ENCODE measurements at places on chromosomes 7 and 10. TPM values are rescaled to one million over a fixed set of nuclear protein-coding genes. Genes with fewer than 3 reads are reported as not detected.

GRCh38 chr7:66265566-66265965 lies 60.4 kb downstream of the TPST1 start:
- no peak for DNase-seq
- no peaks in the 10 kb centered on the region for H3K27me3 ChIP-seq
- H3K4me3 ChIP-seq, result no peak overlapping the region
- peaks cover 22% of the 10 kb centered on the region for H3K36me3 ChIP-seq
- no peaks in the 10 kb centered on the region for H3K4me1 ChIP-seq

HOXA13 gene
- total RNA-seq, result not detected

FAM25A gene
- not detected for total RNA-seq

- H3K4me3 ChIP-seq, result no peak overlapping the region
- no peaks in the 10 kb centered on the region for H3K4me1 ChIP-seq
- H3K36me3 ChIP-seq, result peaks cover 86% of the 10 kb centered on the region
- H3K27me3 ChIP-seq, result no peaks in the 10 kb centered on the region
- no peak for DNase-seq
Measured at GRCh38 chr10:131943021-131943814, 38.5 kb downstream of the BNIP3 start.

GRCh38 chr10:116487522-116488430 lies 58.0 kb upstream of the PNLIP start:
- no peak overlapping the region for H3K27ac ChIP-seq
- H3K27me3 ChIP-seq, result no peaks in the 10 kb centered on the region
- H3K36me3 ChIP-seq, result no peaks in the 10 kb centered on the region
- H3K4me3 ChIP-seq, result no peak overlapping the region

TDRD1 gene
- 0.33 TPM for total RNA-seq

DNA sequence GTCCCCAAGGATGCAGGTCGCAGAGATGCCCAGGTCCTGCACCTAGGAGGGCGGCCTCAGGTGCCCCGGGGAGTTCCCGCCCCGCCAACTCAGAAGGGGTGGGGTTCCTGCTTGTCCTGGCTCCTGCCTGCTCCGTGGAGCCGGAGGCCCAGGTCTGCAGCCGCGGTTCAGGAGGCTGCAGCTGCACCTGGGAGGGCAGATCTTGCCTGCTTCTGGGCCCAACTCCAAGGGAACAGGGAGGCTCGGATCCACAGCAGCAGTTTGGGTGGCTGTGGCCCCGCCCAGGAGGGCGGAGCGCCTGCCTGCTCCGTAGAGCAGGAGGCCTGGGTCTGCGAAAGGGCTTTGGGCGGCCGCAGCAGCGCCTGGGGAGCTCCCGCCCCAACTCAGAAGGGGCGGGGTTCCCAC lies 108.2 kb upstream of the EGR2 start:
- H3K4me3 ChIP-seq, result no peak overlapping the region
- H3K4me1 ChIP-seq, result no peaks in the 10 kb centered on the region
- H3K27ac ChIP-seq, result no peak overlapping the region
- DNase-seq, result no peak

GRCh38 chr10:21604651-21605050 lies 70.6 kb downstream of the MLLT10 start:
- no peak overlapping the region for H3K4me3 ChIP-seq
- H3K36me3 ChIP-seq, result peaks cover 33% of the 10 kb centered on the region
- DNase-seq, result no peak
- H3K27me3 ChIP-seq, result no peaks in the 10 kb centered on the region
- H3K27ac ChIP-seq, result no peak overlapping the region

DNAJC12 gene
- 0.31 TPM for total RNA-seq

DNA sequence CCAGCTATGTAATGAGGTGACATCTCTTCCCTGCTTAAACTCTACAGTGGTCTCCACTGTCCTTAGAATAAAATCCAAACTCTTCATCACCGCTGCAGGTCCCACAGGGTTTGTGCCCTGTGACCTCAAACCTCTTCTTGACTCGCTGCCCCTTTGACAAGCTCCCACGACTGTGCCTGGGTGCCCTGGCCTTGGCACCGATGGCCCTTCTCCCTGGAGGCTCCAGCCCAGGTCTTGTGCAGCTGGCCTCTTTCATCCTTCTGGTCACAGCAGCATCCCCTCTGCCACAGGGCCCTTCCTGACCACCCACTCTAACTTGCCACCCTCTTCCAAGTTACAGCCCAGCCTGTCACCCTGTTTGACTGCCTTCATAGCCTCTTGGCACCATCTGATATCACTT lies 108.2 kb downstream of the DLG5 start:
- no peaks in the 10 kb centered on the region for H3K36me3 ChIP-seq
- no peak for DNase-seq
- no peak overlapping the region for H3K4me3 ChIP-seq
- H3K4me1 ChIP-seq, result no peaks in the 10 kb centered on the region
- H3K27me3 ChIP-seq, result no peaks in the 10 kb centered on the region

DNA sequence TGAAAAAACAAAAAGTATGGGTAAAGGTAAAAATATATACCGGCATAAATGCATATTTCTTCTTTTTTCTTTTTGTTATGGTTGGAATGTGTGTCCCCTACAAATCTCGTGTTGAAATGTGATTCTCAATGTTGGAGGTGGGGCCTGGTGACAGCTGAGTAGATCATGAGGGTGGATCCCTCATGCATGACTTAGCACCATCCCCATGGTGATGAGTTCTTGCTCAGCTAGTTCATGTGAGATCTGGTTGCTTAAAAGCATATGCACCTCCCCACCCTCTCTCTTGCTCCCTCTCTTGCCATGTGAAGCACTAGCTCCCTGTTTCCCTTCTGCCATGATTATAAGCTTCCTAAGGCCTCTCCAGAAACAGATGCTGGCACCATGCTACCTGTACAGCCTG lies 93.3 kb downstream of the HYCC1 start:
- H3K4me1 ChIP-seq, result peaks cover 7% of the 10 kb centered on the region
- no peak overlapping the region for H3K27ac ChIP-seq
- no peaks in the 10 kb centered on the region for H3K27me3 ChIP-seq
- H3K36me3 ChIP-seq, result no peaks in the 10 kb centered on the region
- no peak overlapping the region for H3K4me3 ChIP-seq

- H3K36me3 ChIP-seq, result no peaks in the 10 kb centered on the region
- H3K27ac ChIP-seq, result no peak overlapping the region
- DNase-seq, result no peak
- peaks cover 38% of the 10 kb centered on the region for H3K4me1 ChIP-seq
- peaks cover 13% of the 10 kb centered on the region for H3K27me3 ChIP-seq
Measured at GRCh38 chr7:5591278-5591874, 167.7 kb upstream of the TNRC18 start.

NT5C3A gene
- total RNA-seq, result 37.1 TPM

LRRN3 gene
- total RNA-seq, result not detected

CHST15 gene
- total RNA-seq, result 12.1 TPM

GPR37 gene
- total RNA-seq, result not detected

COL26A1 gene
- total RNA-seq, result not detected

- no peak overlapping the region for H3K27ac ChIP-seq
- H3K36me3 ChIP-seq, result no peaks in the 10 kb centered on the region
- no peak for DNase-seq
- H3K4me3 ChIP-seq, result no peak overlapping the region
Measured at GRCh38 chr7:80450621-80451308, 61.1 kb downstream of the GNAT3 start.

TMEM130 gene
- total RNA-seq, result 0.31 TPM

DNA sequence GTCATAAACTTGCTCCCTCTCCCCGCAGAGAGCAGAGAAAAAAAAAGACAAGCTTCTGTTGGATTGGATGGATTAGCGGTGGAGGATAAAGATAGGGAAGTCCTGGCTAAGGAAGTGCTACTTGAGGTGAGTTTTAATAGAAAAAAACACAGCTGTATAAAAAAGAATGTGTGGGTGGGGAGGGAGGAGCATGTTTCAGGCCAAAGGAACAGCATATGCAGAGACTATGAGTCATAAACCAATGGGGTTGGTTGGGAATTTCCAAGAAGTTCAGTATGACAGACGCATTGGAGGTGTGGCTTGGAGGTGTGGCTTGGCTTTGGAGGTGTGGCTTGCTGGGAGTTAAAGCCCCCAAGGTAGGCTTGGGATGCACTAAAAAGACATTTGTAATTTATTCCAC lies 103.0 kb upstream of the LSM8 start:
- peak; percentile 20 for DNase-seq
- H3K4me3 ChIP-seq, result no peak overlapping the region
- H3K27ac ChIP-seq, result no peak overlapping the region
- H3K27me3 ChIP-seq, result peaks cover 2% of the 10 kb centered on the region

ELOVL3 gene
- not detected for total RNA-seq

ADAP1 gene
- total RNA-seq, result 9.4 TPM

DNA sequence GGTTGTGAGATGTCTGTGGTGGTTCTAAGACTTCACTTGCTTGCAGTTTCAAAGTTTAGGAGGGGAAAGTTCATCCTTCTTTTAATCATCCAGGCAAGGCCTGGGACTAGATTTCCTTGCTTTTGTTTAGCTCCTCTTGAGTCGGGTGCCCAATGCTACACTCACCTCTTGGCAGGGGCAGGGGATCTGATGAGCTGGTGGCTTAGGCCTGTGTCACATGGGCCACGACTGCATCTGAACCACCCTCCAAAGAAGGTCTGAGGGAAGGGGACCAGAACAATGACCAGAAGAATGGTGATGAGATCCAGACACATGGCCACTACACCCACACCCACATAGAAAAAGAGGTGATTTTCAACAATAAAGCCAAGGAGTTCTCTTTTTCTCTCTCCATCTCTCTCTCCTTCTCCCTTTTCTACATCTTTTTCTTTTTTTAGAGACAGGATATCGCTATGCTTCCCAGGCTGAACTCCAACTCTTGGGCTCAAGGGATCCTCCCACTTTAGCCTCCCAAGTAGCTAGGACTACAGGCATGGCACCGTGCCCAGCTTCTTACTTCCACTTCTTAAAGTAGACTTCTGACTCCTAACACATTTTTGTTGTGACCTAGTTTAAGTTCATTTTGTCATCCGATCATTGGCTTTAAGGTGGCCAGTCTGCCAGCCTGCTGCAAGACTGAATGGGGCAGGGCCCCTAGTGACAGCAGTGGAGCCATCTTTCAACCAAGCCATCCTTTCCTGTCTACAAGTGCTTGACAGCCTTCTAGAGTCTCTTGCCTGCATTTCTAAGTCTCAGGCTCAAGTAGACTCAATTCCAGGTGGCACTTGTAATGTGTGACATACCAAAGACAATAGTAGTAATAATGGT lies 350.9 kb downstream of the RNLS start:
- H3K27ac ChIP-seq, result no peak overlapping the region
- no peak overlapping the region for H3K4me3 ChIP-seq
- H3K27me3 ChIP-seq, result no peaks in the 10 kb centered on the region
- H3K36me3 ChIP-seq, result no peaks in the 10 kb centered on the region

- no peaks in the 10 kb centered on the region for H3K36me3 ChIP-seq
- H3K4me1 ChIP-seq, result peaks cover 3% of the 10 kb centered on the region
- no peak overlapping the region for H3K4me3 ChIP-seq
Measured at GRCh38 chr10:69237528-69238159, 17.5 kb downstream of the HKDC1 start.

PNLIPRP3 gene
- not detected for total RNA-seq

DNA sequence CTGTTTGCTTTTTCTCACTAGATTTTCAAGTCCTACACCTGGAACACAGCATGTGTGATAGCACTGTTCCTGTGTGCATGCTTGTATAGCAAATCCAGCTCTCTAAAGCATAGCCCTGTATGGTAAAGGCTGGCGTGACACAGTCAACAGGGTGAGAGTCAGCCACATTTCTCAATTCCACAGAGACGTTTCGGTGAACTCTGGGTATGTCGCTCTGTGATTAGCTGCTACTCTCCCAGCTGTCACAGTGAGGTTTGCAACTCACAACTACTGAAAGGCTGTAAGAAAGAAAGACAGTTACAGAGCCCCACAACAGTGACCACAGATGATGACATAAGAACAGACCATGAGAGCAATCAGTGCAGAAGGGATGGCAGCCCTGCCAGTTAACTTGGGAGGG lies 170.6 kb upstream of the IMMP2L start:
- no peak overlapping the region for H3K27ac ChIP-seq
- no peak overlapping the region for H3K4me3 ChIP-seq
- DNase-seq, result no peak
- H3K27me3 ChIP-seq, result peaks cover 2% of the 10 kb centered on the region

SPDYE1 gene
- total RNA-seq, result not detected

GRCh38 chr7:131346885-131347592 lies 19.4 kb downstream of the MKLN1 start:
- H3K4me3 ChIP-seq, result no peak overlapping the region
- peaks cover 42% of the 10 kb centered on the region for H3K4me1 ChIP-seq
- no peak for DNase-seq
- peaks cover 10% of the 10 kb centered on the region for H3K36me3 ChIP-seq
- H3K27ac ChIP-seq, result no peak overlapping the region

DNA sequence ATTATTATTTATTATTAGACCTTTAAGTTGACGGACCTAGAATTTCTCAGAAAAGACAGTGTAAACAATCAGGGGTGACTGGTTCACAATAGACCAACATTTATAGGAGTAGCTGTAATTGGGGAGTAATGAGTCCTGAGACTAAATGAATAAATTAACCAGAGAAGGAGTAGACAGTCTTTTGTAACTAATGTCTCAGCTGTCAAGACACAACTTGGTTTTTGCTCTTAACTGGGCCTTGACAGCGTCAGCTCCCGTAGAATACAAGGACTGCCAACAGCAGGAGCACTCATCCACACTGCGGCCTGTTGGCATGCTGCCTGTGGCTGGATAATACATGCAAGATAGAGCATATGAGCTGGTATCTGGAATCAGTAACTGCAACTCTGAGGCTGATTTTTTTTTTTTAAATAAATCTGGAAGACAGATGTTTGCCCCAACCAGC lies 123.9 kb downstream of the CACNA2D1 start:
- DNase-seq, result no peak
- H3K27me3 ChIP-seq, result no peaks in the 10 kb centered on the region
- no peaks in the 10 kb centered on the region for H3K36me3 ChIP-seq
- H3K4me3 ChIP-seq, result no peak overlapping the region

Data from activated B cell treated with CpG ODN at 0.5 μM for 24 hours (primary cell).